Activated CD4-positive, alpha-beta T cell treated with anti-CD3 and anti-CD28 coated beads for 48 hours (primary cell): ENCODE measurements at places on chromosomes 5 and 9.
A peak's percentile ranks its signal among the peaks of the same experiment; 100 is the strongest.

GRCh38 chr5:10475931-10476676, 34.4 kb downstream of the ROPN1L start:
- DNase-seq: no peak

DNA sequence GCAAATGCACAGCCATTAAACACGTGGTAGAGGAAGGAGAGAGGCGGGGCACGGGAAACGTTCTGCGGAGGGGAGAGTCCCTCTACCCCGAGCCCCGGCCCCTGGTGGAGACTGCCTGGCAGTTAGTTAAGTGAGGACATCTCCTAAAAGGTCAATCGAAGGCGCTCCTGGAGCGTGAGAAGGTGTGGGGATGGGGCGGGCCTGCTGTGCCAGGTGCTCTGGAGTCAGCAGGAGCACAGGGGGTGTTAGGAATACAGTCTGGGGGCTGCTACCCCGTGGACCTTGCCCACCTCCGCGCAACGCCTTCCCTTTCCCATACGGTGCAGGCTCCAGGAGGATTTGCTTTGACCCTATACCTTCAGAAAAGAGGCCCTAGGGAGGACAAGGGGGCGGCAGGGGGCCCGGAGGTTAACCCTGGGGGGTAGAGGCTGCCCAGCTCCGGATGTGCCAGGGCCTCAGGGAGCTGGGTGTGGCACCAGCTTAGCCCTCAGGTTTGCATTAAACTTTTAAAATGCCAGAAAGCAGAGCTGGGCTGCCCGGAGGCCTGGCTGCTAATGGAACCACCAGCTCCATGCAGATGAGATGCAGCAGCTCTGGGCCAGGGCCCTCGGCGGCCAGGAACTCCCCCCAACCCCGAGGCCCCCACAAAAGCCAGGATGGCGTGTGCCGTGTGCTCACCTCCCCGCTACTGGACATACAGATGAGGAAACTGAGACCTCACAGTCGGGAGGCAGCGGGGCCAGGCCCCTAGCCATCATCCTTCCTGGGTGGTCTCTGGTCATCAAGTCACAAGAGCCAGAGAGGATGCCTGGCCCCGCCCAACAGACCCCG, 39.2 kb downstream of the NACC2 start:
- no peak for DNase-seq

- no peak for DNase-seq
Measured at GRCh38 chr5:127571314-127572131, 54.1 kb downstream of the PRRC1 start.

GRCh38 chr5:113151641-113152379, 175.2 kb downstream of the DCP2 start:
- no peak for DNase-seq

DNA sequence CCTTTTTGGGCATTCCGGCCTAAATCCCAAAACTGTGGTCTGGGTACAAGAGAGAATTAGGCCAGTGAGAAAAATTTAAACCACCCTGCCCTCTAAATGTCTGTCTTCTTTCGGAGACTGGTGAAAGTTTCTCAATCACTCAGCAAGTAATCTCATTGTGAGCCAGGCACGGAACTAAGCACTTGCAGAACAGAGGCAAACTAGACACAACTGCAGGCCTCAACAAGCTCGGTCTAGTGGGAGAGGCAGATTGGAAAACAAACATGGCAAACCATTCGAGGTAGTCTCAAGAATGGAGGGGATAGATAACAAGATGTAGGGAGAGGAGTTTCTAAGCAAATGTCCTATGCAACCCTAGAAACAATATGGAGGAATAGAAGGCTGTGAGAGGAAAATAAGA, 8.9 kb upstream of the C5orf58 start:
- DNase-seq: no peak

- no peak for DNase-seq
Measured at GRCh38 chr5:67316695-67317094, 120.1 kb upstream of the CD180 start.

GRCh38 chr5:179879003-179879689, 20.5 kb upstream of the MRNIP start:
- no peak for DNase-seq

- DNase-seq: peak; percentile 53
Measured at GRCh38 chr5:66151030-66151429, 6.9 kb downstream of the SREK1 start.

GRCh38 chr5:59367791-59368394, 525.6 kb downstream of the PDE4D start:
- DNase-seq: peak; percentile 61

DNA sequence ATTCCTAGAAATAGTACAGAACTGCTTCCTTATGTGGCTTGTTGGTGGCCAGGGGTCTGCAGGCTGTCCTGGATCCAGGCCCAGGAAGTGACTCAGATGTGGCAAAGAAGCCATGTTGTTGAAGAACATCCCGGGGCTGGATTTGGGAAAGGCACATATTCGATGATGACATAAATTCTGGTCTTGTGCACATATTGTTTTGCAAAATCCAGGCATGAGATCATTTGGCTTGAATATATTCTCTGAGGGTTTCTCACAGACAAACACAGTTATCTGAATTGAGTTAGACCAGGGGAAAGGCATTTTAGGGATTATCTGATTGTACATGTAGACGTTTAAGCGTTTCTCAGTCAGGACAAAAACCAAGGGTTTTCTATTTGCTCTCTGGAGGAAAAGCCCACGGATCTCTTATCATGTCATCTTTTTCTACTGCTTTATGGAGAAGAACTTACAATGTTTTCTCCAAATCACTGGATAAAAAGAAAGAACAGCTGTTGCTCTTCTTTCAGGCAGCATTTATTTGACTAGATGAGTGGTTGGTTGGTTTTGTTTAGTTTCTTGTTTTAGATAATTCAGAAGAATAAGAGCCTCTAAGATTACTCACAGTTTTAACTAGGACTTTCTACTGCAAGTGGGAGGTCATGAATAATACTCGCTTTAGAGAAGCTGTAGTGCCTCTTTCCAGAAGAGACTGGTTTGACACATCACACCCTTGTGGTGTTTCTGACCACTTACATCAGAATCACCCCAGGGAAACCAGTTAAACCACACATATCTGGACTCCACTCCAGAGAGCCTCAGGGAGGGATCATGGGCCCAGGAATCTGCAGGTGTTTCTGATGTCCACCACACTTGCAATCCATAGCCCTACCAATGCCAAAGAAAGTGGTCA, 29.5 kb upstream of the LHFPL2 start:
- DNase-seq: no peak

- no peak for DNase-seq
Measured at GRCh38 chr5:55773057-55773456, 35.2 kb downstream of the DDX4 start.

DNA sequence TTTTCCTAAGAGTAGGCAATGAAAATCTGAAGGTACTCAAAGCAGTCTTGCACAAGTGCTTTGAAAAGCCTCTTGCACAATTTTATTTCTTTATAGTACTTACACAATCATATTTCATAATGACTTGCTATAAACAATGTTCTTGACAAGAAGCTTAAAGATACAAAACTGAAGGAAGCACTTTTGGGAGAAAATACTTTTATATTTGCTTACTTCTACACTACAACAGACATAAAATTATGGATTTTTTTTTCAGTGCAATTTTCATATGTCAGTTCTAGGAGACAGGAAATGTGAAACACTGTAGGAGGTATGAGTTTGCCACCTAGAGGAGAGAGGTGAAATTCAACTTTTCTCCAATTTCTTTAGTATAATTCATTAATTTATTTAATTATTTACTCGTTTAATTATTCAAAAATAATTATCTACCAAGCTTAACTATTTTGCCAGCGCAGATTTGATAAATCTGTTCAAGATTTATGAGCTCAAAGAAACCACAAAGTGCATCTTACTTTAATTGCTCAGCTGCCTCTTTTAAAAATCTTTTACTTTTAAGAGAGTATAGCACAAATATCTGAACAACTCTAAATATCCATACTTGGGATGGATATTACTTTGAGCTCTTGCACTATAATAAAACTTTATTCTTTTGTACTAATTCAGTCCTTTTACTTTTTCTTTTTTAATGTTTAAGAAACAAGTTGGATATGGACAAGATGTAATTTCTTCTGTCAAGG, 29.0 kb upstream of the CDKN2B start:
- no peak for DNase-seq

DNA sequence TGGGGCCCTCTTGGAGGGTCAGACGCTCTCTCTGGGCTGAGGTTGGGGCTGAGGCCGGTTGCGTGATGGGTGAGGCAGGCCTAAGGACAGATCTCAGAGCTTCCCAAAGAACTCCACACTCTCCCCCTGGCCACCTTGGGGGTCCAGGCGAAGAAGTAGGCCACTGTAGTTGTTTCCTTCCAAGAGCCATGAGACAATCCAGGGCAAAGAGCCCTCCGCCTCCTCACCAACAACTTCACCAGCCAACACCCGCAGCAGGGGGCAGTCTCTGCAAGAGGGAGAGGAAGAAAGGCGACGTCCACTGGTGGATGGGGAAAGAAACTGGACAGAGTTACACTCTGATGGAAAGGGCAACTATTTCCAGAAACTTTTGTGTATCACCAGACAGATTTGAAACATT, 10.7 kb downstream of the SLC35A4 start:
- no peak for DNase-seq

- peak; percentile 4 for DNase-seq
Measured at GRCh38 chr5:6961837-6962635, 248.8 kb downstream of the TENT4A start.

DNA sequence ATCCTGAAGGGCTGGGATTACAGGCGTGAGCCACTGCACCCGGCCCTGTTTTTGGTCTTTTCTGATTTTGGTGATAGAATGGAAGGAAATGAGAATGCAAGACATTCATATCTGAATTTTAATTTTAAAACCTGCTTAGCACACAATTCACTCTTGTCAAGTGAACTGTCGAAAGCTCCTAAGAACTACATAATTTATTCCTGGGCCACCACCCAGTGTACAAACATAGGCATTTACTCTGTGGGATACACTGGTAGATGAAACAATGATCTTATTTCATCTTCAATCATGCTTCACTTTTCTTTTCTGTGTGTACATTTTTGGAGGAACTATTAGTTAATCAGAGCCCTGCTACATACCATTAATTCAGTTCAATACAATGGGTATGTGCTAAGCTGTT, 227.3 kb downstream of the EBF1 start:
- DNase-seq: no peak

- DNase-seq: no peak
Measured at GRCh38 chr9:116074658-116075057, 78.9 kb upstream of the PAPPA start.

GRCh38 chr5:179734536-179735164, 2.0 kb downstream of the MAML1 start:
- DNase-seq: peak; percentile 14

DNA sequence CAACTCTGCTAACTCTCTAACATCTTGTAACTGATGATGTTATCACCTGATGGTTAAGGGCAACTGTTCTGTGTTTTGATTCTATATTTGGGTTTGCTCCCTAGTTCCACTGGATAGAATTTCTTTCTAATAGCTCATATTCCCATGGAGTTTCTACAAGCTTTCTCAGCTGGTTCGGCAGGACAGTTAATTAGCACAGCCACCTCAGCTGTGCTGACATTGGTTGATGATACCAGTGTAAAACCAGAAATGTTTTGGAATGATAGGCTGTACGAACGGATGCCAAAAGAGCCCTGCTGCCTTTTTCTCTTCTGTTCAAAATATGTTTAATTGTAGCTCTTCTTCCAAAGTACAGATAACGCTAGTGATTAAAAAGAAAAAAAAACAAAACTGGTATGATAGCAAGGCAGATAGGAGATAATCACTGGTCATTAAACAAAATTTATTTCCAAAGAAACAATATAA, 440.5 kb upstream of the ZNF608 start:
- no peak for DNase-seq

DNA sequence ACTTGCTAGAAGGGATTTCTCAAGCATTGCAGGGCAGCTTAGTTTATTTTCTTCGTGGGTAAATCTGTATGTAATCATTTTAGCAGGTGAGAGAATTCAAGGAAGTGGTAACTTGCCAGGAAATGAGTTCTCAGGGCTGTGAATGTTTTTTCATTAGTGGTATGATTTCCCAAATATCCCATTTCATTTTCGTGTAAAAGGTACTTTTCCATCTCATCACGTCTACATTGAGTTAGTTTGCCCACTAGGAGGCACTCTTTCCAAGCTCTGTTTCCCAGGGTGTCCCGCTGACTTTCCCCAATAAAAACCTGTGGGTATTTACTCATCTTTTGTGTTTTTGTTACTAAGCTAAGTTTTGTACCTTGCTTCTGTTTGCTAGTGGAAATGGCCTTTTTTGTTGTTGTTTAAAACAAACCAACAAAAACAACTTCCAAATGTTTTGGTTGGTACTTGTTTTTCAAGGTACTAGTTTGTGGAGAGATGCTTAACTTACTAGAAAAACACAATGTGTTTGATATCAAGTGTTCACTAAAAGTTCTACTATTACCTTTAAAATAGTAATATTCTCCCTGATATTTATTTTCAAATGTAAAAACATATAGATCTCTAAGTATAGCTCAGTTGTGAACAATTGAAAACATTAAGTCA, 373.6 kb downstream of the ADGRV1 start:
- DNase-seq: peak; percentile 36

GRCh38 chr9:17528859-17529258, 50.0 kb upstream of the SH3GL2 start:
- no peak for DNase-seq

DNA sequence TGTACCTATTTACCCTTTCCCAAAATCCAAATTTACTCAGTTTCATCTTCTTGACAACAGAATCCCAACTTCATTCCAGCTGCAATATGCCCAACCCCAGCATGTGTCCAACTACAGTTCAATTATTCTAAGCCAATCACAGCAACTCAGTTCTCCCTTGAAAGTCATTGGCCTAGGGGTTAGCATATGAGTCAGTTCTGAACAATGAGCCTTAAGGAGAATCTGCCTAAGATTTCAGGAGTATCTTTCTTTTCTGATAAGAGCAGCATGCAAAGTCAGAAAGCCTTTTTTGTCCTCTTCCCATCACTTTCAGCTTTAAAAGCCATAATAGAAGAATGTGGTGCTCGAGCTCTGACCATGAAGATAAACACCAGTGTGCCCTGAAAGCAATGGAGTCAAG, 44.4 kb upstream of the RASGRF2 start:
- no peak for DNase-seq

DNA sequence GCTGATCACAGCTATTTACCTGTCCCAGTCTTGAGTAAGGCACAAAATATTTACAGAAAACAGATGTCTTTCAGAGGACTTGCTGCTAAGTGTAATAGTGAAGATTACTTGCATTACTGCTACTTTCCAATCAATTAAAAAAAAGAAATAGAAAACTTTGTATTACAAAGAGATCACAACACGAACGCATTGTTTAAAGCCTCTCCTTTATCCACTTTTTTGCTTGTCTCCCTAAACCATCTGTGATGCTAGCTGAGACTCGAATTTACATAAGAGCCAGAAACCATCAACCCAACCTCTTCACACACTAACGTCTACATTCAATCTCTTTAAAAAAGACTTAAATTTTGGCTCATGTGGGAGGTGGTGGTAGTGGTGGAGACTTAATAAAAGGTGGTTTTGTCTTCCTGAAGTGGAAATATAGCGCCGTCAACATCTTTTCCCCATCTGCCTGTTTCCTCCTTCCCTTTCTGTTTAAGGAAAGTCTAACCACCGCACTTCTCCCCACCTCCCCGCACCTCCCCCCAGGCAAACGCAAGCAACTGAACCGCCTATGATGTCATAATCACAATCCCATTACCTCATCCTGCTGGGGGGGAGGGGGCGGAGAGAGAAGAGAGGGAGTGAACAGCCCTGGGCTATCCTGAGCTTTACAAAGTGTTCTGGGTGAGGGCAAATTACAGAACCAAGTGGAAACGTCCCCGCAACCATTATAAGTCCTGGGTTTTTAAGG, 948 bp upstream of the FAM53C start:
- no peak for DNase-seq
